ENCODE measurements at places on chromosomes 2 and 18. TPM values are rescaled to one million over a fixed set of nuclear protein-coding genes. Genes with fewer than 3 reads are reported as not detected.

Gene CCL20
- 15.9 TPM for polyA plus RNA-seq

GRCh38 chr2:27074738-27075565, 3.5 kb upstream of the EMILIN1 start:
- DNase-seq, result no peak

GRCh38 chr2:50309503-50309902, 722.4 kb downstream of the NRXN1 start:
- no peak for DNase-seq

Gene CPLX4
- not detected for polyA plus RNA-seq

GRCh38 chr2:43175876-43176275, 50.5 kb downstream of the ZFP36L2 start:
- no peak for DNase-seq

DNA sequence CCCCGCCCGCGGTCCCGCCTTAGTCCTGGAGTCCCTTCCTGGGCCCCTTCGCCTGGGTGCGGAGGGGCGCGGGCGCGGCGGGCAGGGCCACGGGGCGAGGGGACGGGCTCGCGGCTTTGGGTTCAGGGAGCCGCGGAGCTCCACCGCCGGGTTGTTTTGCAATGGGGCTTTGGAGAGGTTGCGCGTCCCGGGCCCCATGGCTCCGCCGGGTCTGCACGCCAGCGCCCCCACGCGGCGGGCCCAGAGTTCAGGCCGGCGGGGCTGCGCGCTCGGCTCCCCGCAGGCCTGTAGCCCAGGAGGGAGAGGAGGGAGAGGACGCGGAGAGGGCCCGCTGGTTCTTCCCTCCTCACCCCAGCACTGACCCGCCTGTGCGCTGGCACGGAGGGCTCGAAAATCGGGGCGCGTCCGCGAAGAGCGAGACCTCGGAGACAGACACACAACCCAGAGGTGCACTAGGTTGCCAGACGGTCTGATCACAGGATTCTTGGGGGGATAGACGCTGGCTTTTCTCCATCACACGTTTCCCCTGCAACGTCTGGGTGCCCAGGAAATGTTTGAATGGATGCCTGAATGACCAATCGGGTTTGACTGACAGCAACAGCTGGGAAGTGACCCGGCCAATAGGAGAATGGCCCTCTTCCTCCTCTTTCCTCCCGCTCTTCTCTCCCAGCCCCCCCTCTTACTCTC, 4.9 kb upstream of the SIX2 start:
- peak; percentile 60 for DNase-seq

- peak; percentile 62 for DNase-seq
Measured at GRCh38 chr2:48343571-48344440, 186.1 kb upstream of the STON1 start.

Gene IL36B
- polyA plus RNA-seq, result not detected

GRCh38 chr2:136399667-136400289, 281.8 kb upstream of the CXCR4 start:
- no peak for DNase-seq

DNA sequence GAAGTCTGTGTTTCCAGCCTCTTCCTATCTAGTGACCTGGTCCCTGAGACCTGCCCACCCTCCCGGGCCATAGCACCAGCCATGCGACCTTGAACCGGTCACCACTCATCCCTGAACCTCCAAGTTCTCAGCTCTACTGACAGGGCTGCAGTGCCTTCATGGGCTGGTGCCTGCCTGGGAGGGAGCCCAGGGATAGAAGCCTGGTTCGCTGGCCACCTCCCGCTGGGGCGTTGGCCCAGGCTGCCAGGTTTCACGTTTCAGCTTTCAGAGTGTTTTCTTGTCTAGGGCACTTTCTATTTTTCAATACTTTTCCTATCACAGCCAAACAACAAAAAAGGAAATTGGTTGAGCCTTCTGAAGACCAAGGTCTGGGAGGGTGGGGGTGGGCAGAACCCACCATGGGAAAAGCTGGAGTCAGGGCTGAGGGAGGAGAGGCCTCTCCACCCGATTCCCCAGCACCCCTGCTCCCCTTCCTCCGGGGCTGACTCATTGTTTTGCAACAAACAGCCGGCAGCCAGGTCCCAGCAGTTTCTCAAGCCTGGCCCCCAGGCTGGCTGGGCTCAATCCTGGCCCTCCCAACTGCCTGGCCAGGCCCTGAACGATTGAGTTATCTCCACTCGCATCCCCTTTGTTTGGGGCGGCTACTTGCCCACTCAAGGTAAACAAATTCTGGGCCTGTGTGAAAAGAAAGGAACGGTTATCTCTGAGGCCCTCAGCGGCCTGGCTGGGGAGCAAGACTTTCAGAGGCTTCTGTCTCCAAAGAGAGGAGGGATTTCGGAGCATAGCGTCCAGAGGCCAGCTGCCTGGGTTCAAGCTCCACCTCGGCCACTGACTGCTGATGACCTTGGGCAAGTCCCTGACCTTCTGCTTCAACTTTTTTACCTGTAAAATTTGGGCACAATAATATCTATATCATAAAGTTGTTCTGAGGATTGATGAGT, 47.5 kb downstream of the ZFP36L2 start:
- DNase-seq, result peak; percentile 85

GRCh38 chr2:237997521-237997920, 30.7 kb downstream of the UBE2F start:
- DNase-seq, result no peak

DNA sequence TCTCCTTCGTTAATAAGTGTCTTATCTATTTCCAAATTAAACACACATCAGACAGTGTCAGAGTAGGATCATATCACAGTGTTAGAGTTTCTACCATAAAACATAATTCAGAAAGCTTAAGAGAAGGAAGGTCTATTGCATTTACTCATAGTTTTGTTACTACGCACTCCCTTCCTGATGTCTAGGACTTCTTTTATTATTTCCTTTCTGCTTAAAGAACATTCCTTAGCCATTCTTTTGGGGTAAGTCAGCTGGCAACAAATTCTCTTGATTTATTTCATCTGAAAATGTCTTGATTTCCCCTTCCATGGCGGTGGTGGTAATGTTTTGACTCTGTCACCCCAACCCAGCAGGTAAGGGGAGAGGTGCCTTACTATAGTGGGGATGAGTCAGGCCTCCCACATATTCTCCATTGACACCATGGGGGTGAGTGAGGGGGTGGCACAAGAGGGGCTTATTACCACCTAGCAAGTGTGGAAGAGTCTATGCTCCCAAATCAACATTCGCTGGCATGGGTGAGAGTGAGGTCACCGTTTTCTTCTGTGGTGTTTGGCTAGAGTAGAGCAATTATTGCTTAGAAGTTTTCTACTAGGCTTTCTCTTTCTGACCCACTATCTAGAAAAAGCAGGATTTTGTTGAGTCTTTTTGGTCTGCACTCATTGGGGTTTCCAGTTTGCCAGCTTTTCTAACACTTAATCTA, 29.9 kb downstream of the ABCB11 start:
- DNase-seq, result no peak

DNA sequence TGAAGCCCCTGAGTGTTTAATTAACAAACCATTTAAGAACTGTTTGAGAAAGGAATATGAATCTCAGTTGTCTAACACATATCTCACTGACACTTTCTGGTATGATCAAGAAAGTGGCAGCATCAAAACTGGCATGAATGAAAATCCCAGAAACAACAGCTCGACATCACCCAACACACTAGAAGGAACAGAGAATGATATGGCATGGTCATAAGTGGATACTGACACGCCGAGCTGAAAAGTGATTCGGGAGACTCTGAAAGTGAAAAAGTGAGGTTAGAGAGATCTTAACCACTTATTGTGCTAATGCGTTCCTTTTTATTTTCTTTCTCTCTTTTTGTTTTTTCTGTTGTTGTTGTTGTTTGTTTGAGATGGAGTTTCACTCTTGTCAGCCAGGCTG, 37.9 kb downstream of the MRPL35 start:
- DNase-seq, result no peak

Gene TNP1
- polyA plus RNA-seq, result not detected

DNA sequence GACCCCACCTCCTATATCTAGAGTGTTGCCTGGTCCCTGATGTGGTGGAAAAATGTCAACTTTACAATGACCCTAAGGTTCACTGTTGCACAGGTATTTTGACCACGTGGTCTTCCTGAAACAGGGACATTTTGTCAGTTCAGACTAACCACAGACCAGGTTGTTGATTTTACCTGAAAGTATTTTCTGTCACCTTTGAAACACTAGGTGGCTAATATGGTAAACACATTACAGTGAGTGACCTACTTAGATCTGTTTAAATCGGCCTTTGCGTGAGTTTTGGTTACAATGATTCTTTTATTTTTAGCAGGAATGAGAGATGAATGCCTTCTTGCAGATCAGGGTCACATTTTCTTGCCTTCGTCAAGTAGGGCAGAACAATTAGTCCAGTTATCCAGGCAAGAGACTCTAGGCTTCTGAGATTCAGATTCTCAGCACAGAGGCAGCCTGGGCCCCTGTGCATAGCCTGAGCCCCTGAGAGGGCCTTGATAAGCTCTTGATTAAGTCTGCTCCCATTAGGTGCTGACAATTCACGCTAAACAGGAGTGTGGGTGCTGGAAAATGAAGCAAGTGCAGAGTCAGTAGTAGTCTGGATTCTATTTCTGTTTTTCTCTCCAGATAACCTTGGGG, 226.2 kb downstream of the KCNS3 start:
- no peak for DNase-seq

All from small intestine (tissue), 16 donors.